Occipital lobe (tissue), 3 donors: ENCODE measurements at places on chromosomes 1 and 21.

DNA sequence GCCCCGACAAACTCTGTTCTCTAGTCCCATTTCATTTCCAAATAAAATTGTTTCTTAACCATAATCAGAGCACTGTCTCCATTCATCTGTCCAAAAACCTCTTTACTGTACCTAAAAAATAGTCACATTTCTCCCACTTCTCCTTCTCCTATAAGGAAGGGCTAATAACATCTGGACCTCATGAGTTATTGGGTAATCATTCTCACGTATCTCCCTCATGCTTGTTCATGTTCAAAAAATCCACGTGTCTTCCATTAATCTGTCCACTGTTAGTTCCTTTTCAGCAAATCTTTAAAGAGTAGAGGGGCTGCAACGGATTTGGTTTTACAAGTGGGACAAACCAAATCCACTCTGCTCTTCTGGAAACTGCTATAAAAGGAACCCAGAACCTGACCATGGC lies 1418.8 kb downstream of the MRPL39 start:
- no peak for DNase-seq

- DNase-seq = no peak
These were observed 221.3 kb downstream of the MRPL39 start for GRCh38 chr21:25385911-25386474.

GRCh38 chr1:14997646-14998276 lies 155.8 kb upstream of the TMEM51 start:
- no peak for DNase-seq

GRCh38 chr1:6097117-6097595 lies 51.5 kb downstream of the KCNAB2 start:
- DNase-seq = no peak

- DNase-seq = no peak
These were observed 38.1 kb downstream of the TRIM62 start for GRCh38 chr1:33143698-33144097.

GRCh38 chr21:45917241-45917640 lies 64.3 kb upstream of the COL6A1 start:
- DNase-seq = no peak
